Frontal cortex (tissue), 4 donors: ENCODE measurements at places on chromosomes 6 and 20.

DNA sequence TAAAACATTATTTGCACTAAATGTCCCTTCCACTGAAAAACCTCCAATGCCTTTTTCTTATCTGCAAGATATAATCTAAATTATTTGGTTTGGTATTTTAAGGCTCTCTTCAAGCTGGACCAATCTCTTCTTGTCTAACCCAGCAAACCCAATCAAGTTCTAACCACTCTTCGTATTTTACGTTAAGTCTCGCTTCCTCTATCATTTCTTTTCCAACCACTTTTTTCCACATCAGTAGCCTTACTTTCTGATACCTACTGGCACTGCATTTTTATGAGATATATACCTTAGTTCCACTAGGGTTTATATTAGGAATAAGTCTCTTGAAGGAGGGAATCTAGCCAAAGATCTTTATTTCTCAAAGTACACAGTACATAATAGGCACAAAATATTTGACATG, 19.1 kb downstream of the FBXL4 start:
- no peak for DNase-seq

DNA sequence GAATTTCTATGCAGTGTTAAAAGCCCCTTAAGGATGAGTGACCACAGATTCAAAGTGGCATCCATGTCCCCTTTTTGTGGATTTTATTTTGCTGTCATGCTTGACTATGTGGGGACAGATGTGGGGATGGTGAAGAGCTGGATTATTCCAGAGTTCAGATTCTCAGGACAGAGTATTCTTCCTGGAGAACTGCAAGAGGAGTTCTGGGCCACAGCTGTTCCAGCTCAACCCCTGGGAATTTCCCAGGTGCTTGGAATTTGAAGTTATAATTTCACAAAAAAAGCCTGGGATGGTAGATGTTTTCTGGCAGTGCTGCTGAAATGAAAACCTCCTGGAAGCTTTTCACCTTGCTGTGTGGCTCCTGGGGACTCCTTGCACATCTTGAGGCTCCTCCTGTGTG, 671.8 kb upstream of the MARCKS start:
- DNase-seq: no peak

DNA sequence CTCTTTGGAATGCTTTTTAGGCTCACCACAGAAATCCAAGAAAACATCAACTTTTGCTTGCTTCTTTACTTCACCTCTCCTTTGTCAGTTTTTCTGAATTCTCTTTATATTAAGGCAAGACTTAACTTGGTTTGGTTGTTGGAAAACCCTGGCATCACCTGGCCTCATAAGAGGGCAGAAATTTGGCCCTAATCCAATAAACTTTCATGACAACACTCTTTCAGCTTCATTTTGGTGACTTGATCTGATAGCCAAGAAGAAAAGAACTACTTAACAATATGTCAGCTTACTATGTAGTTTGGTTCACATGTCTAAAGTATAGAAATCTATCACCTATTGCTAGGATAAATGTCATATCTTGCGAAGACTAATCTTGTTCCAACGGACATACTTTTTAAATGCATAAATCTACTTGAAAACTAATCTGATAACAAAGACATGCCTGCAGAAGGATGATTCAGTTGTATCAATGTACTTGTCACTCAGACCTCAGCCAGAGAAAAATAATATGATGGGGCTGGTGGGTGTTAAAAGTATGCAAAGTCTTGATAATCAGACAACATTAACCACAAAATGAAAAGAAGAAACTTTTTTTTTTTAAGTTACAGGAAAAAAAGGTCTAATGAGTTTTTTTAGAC, 19.3 kb upstream of the HBS1L start:
- no peak for DNase-seq

- DNase-seq: no peak
Measured at GRCh38 chr6:160102956-160103824, 18.4 kb upstream of the SLC22A1 start.
